ENCODE measurements at places on chromosomes 4 and X.

DNA sequence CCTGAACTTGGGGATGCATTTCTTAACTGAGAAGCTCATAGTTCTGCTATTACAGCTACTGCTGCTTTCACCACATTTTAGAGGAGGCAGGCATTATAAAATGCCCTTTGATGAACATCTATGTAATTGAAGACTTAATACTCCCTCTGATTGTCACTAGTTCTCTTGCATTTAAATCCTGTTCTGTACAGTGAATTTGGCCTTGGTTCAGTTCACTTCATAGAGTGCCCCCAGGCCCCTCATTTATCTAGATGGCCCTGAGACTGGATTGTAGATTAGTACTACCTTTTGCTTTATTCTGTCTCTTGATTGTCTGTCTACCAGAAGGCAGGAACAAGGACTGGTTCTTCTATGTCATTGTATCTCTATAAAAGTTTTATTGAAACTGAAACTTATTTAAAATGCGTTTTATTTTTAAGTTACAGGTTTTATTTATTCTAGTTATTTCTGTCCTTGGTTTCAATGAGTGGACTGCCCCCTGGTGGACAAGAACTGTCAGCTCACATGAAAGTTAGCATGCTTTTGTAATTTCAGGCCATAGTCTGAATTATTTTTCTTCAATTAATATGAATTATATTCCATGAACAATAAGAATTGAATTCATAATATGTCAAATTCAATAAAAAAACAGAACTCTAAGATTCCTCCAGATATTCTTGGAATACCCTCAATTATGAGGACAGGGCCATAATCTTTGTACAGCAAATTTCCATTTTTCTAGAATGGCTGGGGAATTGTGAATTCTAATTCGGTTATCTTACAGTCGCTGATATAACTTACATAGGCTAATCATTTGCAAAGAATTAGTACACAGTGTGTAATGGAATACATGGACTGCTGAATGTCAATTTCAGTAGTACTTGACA is 47.2 kb upstream of the TMEM33 start:
- no peaks in the 10 kb centered on the region for H3K36me3 ChIP-seq
- no peaks in the 10 kb centered on the region for H3K4me1 ChIP-seq
- DNase-seq, result no peak
- no peak overlapping the region for H3K27ac ChIP-seq
- H3K27me3 ChIP-seq, result no peaks in the 10 kb centered on the region
- H3K4me3 ChIP-seq, result no peak overlapping the region

GRCh38 chr4:138871555-138871875 is 144.1 kb upstream of the NOCT start:
- no peaks in the 10 kb centered on the region for H3K36me3 ChIP-seq
- no peak overlapping the region for H3K4me3 ChIP-seq
- no peak overlapping the region for H3K27ac ChIP-seq
- no peaks in the 10 kb centered on the region for H3K27me3 ChIP-seq

- DNase-seq, result no peak
- H3K27ac ChIP-seq, result no peak overlapping the region
- H3K4me1 ChIP-seq, result no peaks in the 10 kb centered on the region
- no peak overlapping the region for H3K4me3 ChIP-seq
- no peaks in the 10 kb centered on the region for H3K36me3 ChIP-seq
These were observed 43.1 kb downstream of the ZGRF1 start for GRCh38 chr4:112593438-112594133.

GRCh38 chr4:159706704-159707103 is 603.8 kb downstream of the RAPGEF2 start:
- H3K27ac ChIP-seq, result no peak overlapping the region
- DNase-seq, result no peak

DNA sequence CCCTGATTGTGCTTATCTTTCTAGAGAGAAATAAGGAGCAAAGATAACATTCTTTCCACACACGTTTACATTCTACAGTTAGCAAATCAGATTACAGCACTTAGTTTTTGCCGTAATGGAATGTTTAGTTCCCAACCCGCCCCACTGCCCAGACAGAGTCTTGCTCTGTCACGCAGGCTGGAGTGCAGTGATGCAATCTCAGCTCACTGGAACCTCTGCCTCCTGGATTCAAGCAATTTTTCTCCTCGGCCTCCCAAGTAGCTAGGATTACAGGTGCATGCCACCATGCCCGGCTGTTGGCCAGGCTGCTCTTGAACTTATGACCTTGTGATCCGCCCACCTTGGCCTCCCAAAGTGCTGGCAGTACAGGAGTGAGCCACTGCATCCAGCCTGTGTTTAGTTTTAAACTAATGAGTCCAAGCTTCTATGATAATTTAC is 8.4 kb upstream of the PRPS1 start:
- no peaks in the 10 kb centered on the region for H3K36me3 ChIP-seq
- DNase-seq, result no peak
- H3K27ac ChIP-seq, result no peak overlapping the region
- no peaks in the 10 kb centered on the region for H3K27me3 ChIP-seq

DNA sequence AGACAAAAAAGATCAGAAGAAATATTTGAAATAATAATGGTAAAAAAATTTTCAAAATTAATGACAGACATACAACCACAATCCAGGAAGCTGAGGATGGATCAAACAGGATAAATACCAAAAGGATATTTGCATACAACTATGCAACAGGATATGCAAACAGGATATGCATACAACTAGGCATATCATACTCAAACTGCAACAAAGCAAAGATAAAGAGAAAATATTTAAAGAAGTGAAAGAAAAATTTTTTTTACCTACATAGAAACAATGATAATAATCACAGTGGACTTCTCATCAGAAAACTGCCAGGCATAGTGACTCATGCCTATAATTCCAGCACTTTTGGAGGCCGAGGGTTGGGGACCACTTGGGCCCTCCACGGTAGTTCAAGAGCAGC is 11.3 kb upstream of the DHX15 start:
- no peaks in the 10 kb centered on the region for H3K36me3 ChIP-seq
- no peak overlapping the region for H3K4me3 ChIP-seq
- H3K27me3 ChIP-seq, result no peaks in the 10 kb centered on the region
- H3K4me1 ChIP-seq, result no peaks in the 10 kb centered on the region
- no peak for DNase-seq
- H3K27ac ChIP-seq, result no peak overlapping the region

DNA sequence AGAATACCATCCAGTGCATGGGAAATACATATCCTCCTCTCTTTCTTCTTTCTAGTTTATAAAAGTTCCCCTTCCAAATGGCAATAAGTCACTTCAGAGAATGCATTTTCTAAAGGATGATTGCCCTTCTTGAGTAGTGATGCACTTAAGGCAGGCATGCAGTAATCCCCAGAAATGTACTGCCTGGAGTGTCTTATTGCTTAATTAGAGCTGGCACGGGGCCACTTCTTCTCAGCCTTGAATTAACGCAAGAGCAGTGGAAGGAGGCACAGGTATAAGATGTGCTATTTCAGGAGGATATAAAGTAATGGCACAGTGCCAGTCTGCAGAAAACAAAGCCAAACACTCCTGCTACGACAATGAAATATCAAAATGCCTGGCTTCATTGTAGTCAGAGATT is 371.4 kb upstream of the FAM241A start:
- H3K4me3 ChIP-seq, result no peak overlapping the region
- no peaks in the 10 kb centered on the region for H3K36me3 ChIP-seq
- H3K27ac ChIP-seq, result no peak overlapping the region
- H3K27me3 ChIP-seq, result no peaks in the 10 kb centered on the region
- DNase-seq, result no peak

- DNase-seq, result no peak
- H3K27me3 ChIP-seq, result no peaks in the 10 kb centered on the region
- no peaks in the 10 kb centered on the region for H3K36me3 ChIP-seq
- H3K4me1 ChIP-seq, result no peaks in the 10 kb centered on the region
- no peak overlapping the region for H3K4me3 ChIP-seq
These were observed 9.1 kb upstream of the FAM149A start for GRCh38 chr4:186095406-186095805.

DNA sequence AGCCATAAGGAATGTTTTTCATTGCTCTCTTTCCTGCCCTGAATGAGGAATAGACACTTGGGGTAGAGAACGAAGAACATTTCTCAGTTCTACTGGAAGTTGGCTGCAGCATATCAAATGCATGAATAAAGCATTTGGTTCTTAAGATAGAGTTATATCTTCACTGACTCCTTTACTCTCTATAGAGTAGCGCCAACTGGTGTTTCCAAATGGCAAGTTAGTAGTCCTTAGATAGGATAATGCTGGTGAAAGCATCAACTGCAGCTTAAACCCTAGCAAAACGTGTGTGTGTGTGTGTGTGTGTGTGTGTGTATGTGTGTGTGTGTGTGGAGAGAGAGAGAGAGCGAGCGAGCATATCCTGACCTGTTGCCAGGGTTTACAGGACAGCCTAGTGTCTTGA is 62.2 kb upstream of the FRMPD4 start:
- H3K27me3 ChIP-seq, result no peaks in the 10 kb centered on the region
- no peak overlapping the region for H3K4me3 ChIP-seq
- H3K4me1 ChIP-seq, result no peaks in the 10 kb centered on the region
- no peak overlapping the region for H3K27ac ChIP-seq
- no peaks in the 10 kb centered on the region for H3K36me3 ChIP-seq

DNA sequence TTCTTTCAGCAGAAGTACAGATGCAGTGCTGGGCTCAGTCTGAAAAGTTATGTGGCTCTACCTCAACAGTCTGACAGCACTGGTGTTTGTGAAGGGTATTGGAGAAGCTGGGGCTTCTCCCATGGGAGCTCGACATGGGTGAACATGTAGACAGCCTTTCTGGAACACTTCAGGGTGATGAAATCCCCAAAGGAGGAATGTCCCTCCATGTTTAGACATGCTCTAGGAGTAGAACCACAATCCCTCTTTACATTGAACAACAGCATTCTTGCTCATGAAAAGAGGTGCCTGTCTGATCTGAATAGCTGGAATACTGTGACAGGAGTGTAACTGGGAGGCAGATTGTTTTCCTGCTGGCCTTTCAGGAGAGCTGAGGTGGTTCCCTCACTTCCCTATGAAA is 53.8 kb upstream of the NAP1L2 start:
- no peak overlapping the region for H3K27ac ChIP-seq
- no peaks in the 10 kb centered on the region for H3K4me1 ChIP-seq
- no peak for DNase-seq
- no peaks in the 10 kb centered on the region for H3K27me3 ChIP-seq
- H3K4me3 ChIP-seq, result no peak overlapping the region
- no peaks in the 10 kb centered on the region for H3K36me3 ChIP-seq

DNA sequence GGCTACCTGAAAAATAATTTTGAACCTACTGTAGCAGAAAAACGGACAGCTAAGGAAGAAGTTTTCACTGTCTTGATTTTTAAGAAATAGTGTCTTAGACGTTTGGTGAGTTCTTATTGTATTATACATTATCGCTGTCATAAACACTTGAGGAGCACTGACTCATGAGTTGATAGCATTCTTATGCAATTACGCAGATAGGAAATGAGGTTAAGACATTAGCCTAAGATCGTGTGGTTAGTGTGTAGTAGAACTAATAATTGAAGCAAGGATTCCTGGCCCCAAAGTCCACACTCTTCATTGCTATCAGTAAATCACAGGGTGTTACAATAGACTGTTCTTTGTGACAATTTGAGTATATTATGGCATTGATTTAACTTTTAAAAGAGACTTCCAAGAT is 238.1 kb downstream of the ARAP2 start:
- no peak for DNase-seq
- no peak overlapping the region for H3K27ac ChIP-seq
- H3K36me3 ChIP-seq, result no peaks in the 10 kb centered on the region

GRCh38 chr4:100420571-100420970 is 97.3 kb downstream of the EMCN start:
- H3K27ac ChIP-seq, result no peak overlapping the region
- peaks cover 2% of the 10 kb centered on the region for H3K36me3 ChIP-seq
- H3K27me3 ChIP-seq, result no peaks in the 10 kb centered on the region
- H3K4me1 ChIP-seq, result no peaks in the 10 kb centered on the region

- H3K27me3 ChIP-seq, result no peaks in the 10 kb centered on the region
- DNase-seq, result no peak
These were observed 363.1 kb upstream of the HS3ST1 start for GRCh38 chr4:11791797-11792196.

GRCh38 chr4:86894455-86894854 is 2.2 kb upstream of the C4orf36 start:
- peaks cover 12% of the 10 kb centered on the region for H3K4me1 ChIP-seq
- H3K4me3 ChIP-seq, result no peak overlapping the region
- H3K27ac ChIP-seq, result no peak overlapping the region
- DNase-seq, result no peak
- H3K36me3 ChIP-seq, result no peaks in the 10 kb centered on the region

GRCh38 chrX:137143864-137144263 is 110.1 kb upstream of the GPR101 start:
- no peaks in the 10 kb centered on the region for H3K4me1 ChIP-seq
- H3K27ac ChIP-seq, result no peak overlapping the region
- H3K27me3 ChIP-seq, result no peaks in the 10 kb centered on the region
- no peak overlapping the region for H3K4me3 ChIP-seq
- no peaks in the 10 kb centered on the region for H3K36me3 ChIP-seq

GRCh38 chrX:31200430-31200829 is 128.6 kb upstream of the FTHL17 start:
- no peaks in the 10 kb centered on the region for H3K4me1 ChIP-seq
- no peak overlapping the region for H3K4me3 ChIP-seq
- H3K27ac ChIP-seq, result no peak overlapping the region
- H3K36me3 ChIP-seq, result no peaks in the 10 kb centered on the region
- no peak for DNase-seq

DNA sequence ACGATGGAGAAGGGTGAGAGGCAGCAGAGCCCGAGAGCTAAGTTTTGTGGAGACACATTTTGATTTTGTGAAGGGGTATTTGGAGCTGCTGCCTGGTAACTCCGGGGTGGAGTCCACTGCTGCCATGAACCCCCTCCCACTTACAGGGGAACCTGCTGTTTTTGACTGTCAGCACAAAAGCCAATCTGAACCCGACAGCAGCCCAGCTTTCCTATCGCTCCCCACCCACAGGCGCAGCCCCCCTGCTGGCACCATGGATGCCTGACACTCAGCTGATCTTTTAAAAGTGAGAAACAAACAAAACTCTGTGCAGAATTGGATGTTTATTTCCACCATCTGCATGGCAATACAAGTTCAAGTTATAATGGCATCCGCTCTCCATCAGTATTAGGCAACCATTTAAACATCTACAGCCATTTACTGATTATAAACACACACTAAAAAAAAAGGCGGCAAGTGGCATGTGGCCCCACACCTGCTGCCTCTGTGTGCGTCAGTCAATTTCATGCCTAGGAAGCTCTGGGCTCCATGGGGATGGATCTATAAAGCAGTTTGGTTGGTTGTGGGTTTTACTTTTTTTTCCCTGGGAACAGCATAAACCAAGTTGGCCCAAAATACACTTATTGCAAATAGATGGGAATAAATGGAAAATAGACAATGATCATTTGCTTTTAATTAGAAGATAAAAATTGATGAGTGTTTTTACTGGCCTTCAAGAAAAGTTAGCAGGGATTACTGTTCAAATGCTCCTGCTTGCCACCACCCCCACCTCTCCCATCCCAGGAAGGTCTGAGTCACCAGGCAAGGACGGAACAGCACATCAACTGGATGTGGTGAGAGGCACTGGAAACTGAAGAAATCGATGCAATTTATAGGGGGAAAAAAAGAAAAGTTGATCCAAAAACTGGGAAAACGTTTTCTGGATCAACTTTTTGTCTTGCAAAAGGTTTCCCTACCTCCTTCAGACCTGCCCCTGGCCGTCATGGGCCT is 46.0 kb downstream of the SEPSECS start:
- no peaks in the 10 kb centered on the region for H3K4me1 ChIP-seq
- H3K27me3 ChIP-seq, result no peaks in the 10 kb centered on the region
- no peaks in the 10 kb centered on the region for H3K36me3 ChIP-seq
- H3K4me3 ChIP-seq, result no peak overlapping the region
- no peak overlapping the region for H3K27ac ChIP-seq

- no peaks in the 10 kb centered on the region for H3K36me3 ChIP-seq
- H3K27me3 ChIP-seq, result no peaks in the 10 kb centered on the region
- H3K27ac ChIP-seq, result no peak overlapping the region
- H3K4me3 ChIP-seq, result no peak overlapping the region
These were observed 179.4 kb downstream of the RBM46 start for GRCh38 chr4:154960476-154960875.

Measured in upper lobe of left lung (tissue), 6 donors.